ENCODE measurements at places on chromosomes 1 and 21.

GRCh38 chr21:29368906-29369305 is 70.2 kb downstream of the BACH1 start:
- no peak for DNase-seq

DNA sequence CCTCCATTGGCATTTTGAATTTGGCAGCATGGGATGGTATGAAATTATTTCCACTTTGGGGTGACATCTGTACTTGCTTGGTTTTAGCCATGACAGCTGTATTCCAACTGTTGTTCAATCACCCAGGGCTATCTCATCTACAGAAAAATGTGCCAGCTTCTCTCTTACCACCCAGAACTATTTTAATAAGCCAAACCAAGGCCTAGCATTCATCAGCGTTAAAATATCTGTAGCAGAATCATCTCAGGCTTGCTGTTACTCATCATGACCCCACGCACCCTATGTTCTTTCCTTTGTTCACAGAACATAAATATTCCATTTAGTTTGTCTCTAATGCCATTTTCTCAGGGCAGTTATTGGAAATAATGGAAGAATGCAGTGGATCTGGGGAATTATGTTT is 49.8 kb downstream of the GIPC2 start:
- DNase-seq: no peak

GRCh38 chr1:25615172-25615541 is 1.4 kb upstream of the MAN1C1 start:
- no peak for DNase-seq

DNA sequence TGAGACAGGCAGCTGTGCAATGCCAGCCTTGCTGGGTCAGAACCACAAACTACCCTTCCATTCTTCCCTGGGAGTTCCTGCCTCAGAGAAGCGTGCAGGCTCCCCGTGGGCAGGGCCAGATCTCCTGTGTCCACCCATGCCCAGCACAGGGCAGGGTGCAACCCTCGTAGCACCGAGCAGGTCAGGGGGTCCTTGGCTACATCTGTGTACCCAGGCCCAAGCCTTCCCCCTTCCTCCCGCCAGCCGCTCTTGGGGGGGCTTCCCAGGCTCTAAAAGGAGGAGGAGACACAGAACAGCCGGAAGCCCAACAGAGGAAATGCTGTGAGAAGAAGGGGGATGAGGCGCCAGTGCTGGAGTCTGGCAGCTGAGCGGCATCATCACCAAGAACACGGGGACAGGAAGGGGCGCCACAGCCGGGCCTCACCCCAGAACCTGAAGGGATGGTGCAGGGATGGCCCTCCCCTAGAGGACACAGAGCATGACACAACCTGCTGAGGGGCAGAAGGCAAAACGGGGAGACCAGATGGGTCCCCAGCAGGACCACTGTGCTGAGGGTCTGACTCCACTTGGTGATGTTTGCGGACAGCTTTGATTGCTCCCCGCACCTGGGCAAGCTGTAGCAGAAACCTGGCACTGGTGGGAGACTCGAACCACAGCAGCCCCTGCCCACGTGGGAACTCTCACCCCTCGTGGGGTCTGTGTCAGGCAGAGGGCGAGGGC is 233.2 kb downstream of the NPHP4 start:
- DNase-seq: no peak

GRCh38 chr1:1034439-1034781 is 14.5 kb downstream of the AGRN start:
- no peak for DNase-seq

GRCh38 chr1:21815724-21816321 is 3.8 kb downstream of the LDLRAD2 start:
- DNase-seq: peak; percentile 9

DNA sequence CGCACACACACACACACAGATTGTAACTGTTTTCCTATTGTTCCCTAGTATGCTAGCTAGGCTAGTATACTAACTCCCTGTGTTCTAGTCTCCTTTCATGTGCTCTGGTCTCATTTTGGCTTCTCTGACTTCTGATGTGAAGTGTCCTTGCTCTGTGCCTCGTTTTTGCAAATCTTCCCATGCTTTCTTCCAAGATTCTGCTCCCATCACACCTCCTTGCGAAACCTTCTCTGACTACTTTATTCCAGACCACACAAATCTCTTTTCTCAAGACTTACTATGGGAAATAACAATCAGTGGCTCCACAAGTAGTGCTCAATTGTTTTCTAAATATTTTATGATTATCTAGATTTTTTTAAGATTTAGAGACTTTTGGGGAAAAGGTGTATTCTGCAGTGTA is 10.3 kb downstream of the PRRX1 start:
- no peak for DNase-seq

DNA sequence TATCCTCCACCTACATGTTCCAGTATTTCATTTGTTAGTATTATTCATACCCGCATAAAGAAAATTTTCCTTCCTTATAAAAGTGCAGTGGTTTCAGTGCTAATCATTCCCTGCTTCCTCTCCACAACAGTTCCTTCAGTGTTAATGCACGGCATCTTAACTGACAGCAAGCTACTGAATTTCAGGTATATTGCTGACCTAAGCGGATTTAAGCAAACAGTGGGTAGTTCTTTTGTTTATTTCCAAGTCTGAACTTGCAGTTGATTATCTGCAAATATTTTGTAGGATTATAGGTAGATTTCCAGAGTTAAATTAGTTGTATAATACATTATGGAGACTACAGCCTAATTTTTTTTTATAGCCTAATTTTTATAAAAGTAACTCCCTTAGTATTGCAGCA is 15.1 kb upstream of the DR1 start:
- DNase-seq: no peak

DNA sequence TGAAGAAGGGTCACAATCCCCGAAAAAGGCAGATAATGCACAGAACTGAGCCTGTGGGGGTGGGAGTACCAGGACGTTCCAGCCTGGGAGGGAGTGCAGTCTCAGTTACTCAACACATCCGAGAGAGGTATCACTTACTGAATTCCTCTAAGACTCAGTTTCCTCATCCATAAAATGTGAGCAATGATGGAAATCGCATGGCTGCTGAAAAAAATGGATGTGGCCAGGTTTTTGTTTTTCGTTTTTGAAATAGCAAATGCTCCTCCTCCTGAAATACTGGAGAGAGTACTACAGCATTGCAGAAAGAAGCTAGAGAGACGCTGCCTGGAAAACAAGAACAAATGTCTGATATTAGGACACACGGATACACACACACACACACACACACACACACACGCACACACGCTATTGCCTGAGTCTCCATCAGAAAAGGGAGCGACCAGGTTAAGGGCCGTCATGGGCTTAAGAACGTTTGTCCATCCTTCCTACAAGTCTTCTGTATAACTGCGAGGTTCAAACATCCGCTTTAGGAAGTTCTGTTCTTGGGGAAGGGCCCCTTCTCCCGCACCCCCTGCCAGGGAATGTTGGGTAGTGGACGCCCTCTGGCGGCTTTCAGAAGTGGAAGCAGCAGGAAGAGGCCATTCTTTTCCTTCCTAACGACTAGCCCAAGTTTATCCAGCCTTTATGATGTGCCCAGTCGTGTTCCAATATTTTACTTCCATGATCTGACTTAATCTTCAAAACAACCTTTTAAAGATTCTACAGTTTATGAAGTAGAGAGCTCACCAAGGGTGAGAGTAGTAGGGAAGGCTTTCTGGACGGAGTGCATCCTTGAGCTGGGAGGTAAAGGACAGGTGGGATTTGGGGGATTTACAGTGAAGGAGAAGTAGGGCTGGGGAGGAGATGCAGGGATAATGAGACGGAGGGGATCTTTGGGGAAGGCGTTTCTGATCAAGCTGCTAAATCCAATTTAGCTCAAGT is 699 bp upstream of the NES start:
- DNase-seq: peak; percentile 45

DNA sequence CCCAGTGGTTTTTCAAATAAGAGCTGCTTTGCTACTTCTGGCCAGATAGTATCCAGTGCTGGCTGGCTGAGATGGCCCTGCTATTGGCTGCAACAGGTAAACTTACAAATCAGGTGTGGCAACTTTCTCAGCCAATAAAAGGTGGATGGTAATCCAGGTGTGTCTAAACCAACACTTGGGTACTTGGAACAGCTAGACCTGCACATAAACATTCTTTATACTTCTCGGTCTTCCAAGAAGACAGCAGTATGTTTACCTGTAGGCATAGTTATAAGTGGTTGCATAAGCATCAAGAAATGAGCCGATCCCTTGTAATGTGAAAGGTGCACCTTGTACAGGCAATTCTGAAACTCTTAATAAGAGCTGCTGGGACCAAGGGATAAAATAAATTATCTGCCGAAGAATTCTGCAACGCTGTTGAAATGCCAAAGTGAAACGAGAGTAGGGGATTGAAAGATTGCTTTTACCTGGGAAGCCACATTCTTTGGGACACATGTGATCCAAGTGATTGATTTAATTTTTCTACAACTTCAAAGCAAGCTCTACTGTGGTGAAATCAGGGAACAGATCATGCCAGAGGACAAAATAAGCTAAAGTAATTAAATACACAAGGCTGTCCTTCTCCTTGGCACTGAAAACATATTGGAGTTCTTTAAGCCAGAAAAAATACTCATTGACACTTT is at the start of gene CLDN8:
Gene CLDN8 (minus strand): TSS at position 57 of the 683 bp plus-strand sequence. CDS start 172 bp downstream, outside the sequence.
- DNase-seq: no peak

- no peak for DNase-seq
Measured at GRCh38 chr1:30012455-30013440, 710.6 kb downstream of the MATN1 start.

DNA sequence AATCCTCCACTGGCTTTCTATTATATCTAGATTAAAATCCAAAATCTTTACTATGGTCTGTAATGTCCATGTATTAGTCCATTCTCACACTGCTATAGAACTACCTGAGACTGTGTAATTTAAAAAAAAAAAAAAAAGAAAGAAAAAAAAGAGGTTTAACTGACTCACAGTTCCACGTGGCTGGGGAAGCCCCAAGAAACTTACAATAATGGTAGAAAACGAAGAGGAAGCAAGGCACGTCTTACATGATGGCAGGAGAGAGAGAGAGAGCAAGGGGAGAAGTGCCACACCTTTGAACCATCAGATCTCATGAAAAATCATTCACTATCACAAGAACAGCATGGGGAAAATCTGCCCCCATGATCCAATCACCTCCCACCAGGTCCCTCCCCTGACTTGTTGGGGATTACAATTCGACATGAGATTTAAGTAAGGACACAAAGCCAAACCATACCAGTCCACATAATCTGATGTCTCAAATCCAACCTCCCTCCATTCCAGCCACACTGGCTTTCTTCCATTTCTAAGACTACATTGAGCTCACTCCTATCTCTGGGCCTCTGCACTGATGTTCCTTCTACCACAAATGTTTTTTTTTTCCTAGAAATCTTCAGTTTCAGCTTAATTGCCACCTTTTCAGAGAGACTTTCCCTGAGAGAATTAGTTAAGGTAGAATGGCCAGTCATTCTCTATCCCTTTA is 92.4 kb downstream of the EIF4G3 start:
- DNase-seq: no peak

DNA sequence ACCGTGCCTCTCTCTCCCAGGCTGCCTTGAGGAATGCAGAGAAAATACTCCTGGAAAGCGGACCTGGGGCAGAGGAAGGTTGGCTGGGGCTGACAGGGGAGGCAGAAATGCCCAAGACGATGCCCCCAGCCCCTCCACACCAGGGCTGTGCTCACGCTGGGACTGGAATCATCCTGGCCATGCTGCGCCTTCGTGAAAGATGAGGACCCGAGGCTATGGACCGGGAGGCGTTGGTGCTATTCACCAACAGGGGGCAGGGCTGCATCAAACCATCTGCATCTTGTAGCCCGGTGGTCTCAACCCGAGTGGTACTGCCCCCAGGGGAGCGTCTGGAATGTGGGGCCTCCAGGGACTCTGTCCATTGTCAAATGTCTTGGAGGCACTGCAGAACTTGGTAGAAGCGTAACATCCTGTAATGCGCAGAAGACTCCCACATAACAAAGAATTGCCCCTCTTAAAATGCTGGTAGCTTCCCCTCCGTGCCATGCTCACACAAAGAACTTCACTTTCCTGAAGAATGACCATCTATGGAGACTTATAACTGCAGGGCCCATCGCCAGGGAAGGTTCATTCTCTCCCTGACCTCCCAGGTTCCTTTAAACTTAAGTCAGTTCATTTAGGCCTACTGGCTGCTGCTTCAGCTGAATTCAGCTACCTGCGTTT is 251.2 kb downstream of the RRAGC start:
- peak; percentile 10 for DNase-seq
